ENCODE measurements at places on chromosomes 5 and 9. TPM values are rescaled to one million over a fixed set of nuclear protein-coding genes. Genes with fewer than 3 reads are reported as not detected.
A peak's percentile ranks its signal among the peaks of the same experiment; 100 is the strongest.

The CTSV gene
- total RNA-seq: 0.37 TPM

The DBH gene
- not detected for total RNA-seq

The NMUR2 gene
- not detected for total RNA-seq

The ADGRV1 gene
- total RNA-seq: 0.43 TPM

The CCNJL gene
- 13.8 TPM for total RNA-seq

The SVEP1 gene
- not detected for total RNA-seq

The CCDC183 gene
- not detected for total RNA-seq

The SEMA5A gene
- 2.7 TPM for total RNA-seq

The INSL6 gene
- not detected for total RNA-seq

The ARAP3 gene
- total RNA-seq: 4.8 TPM

The C9orf40 gene
- 10.8 TPM for total RNA-seq

- DNase-seq: no peak
Measured at GRCh38 chr5:56986626-56986947, 34.7 kb upstream of the MIER3 start.

GRCh38 chr5:145965804-145966203 lies 29.4 kb downstream of the SH3RF2 start:
- no peak for DNase-seq

DNA sequence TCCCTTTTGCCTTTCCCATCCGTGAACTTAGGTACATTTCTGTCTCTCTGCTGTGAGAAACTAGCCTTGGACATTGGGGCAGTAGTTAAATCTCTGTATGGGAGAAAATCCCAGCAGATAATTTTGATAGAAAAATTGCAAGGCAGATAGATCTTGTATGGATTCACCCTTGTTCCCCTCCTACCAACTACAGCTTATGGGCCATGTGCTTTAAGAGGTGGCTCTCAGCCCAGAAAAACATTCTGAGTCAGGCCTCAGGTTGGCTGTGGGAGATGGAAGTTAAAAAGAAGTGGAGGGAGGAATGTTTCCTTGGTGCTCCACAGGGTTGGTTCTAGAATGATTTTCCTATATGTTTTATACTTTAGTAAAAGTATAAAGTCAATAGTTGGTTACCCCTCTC lies 1.4 kb upstream of the KDM3B start:
- DNase-seq: peak; percentile 64

DNA sequence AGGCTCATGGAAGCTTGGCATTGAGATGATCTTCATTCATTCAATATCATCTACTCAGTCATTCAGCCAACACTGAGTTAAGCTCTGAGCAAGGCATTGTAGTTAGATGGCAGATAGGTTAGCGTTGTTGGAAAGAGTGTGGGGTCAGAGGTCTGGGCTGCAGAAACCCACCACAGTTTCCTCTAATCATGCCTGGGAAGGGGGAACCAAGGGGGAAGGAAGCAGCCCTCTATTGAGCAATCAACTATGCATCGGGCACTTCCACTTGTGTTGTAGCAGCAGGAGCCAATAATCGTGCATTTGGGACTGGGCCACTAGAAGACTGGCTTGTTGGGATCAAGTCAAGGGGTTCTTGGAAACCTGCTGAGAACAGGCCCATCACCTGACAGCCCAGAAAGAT lies 139.1 kb downstream of the PIP5K1B start:
- DNase-seq: no peak

DNA sequence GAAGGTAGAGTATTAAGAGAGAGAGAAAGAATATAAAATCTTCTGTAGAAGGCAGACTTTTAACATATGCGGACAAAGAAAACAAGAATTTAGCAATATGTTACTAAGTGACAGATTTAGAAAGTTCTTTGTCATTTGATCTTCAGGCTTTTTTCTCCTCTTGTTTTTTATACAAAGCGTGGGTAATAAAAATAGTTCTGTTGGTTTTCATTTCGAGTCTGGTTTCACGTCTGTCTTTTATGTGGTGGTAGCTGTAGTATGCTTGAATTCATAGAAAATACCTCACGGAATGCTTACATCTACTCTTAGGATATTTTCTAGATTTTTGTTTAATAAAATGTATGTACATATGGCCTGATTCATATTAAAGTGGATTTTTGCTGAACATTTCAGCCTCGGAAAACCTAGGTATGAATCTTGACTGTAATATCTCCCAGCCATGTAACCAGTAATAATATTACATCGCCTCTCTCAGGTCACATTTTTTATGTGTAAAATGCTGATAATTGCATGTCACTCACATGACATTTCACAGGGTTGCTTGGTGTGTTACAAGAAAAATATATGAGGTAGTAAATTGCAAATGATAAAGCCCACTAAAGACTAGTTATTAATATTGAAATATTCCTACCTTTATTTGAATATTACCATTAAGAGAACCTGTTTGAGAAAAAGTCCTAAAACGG lies 72.5 kb upstream of the TAF11L2 start:
- no peak for DNase-seq

- DNase-seq: peak; percentile 67
Measured at GRCh38 chr5:132506094-132506692, 15.6 kb upstream of the IRF1 start.

- DNase-seq: no peak
Measured at GRCh38 chr5:178086266-178086665, 27.1 kb upstream of the N4BP3 start.

DNA sequence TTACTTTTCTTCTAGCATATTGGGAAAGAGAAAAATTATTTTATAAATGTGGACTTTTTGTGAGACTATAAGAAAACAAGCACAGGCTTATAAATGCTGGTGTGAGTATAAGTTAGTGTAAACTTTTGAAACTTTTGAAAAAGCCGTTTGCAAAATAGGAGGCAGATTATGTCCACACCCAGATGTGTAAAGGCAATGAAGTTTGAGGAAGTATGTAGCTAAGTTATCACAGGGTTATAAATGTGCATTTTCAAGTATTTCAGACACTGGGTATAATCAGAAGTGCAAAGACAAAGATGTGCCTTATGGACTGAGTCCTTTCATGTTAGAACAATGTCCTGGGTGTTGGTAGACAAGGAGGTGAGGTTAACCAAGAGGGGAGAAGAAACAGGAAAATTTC lies 85.5 kb downstream of the ANXA1 start:
- DNase-seq: no peak

- no peak for DNase-seq
Measured at GRCh38 chr5:88226881-88227450, 41.7 kb downstream of the TMEM161B start.

- no peak for DNase-seq
Measured at GRCh38 chr9:122015170-122015821, 77.8 kb downstream of the TTLL11 start.

- DNase-seq: no peak
Measured at GRCh38 chr9:129327552-129328328, 149.7 kb upstream of the IER5L start.

- DNase-seq: no peak
Measured at GRCh38 chr5:172728481-172729241, 42.3 kb downstream of the DUSP1 start.

- no peak for DNase-seq
Measured at GRCh38 chr9:138010861-138011260, 133.3 kb downstream of the CACNA1B start.

DNA sequence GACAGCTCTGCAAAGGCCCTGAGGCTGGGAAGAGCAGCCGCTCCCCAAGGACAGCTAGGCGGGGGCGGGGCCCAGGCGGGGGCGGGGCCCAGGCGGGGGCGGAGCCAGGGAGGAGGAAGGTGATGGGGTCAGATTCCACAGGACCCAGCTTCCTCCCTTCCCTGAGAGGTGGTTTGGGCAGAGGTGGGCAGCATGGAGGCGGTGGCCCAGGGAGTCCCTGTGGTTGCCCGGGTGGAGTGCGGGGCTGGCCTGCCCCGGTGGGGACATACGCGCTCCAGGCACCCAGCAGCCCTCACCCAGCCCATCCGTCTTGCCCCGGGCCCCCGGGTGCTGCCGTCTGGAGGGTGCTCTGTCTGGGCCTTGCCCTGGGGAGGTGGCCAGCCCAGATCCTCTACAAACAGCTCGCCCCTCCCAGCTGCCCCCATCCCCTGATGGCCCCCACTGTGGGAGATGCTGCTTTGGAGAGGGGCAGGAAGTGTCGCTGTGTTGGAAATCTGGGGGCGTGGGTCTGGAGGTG lies 11.0 kb upstream of the RNU6ATAC start:
- DNase-seq: no peak

Data from HT1080 (cell line).